ENCODE measurements at places on chromosomes 7 and 10.
A peak's percentile ranks its signal among the peaks of the same experiment; 100 is the strongest.

- H3K36me3 ChIP-seq: no peaks in the 10 kb centered on the region
- no peak overlapping the region for H3K4me3 ChIP-seq
- peaks cover 27% of the 10 kb centered on the region for H3K4me1 ChIP-seq
- no peaks in the 10 kb centered on the region for H3K27me3 ChIP-seq
Measured at GRCh38 chr7:29304756-29305155, 110.2 kb downstream of the CHN2 start.

- DNase-seq: no peak
- H3K4me3 ChIP-seq: no peak overlapping the region
- no peaks in the 10 kb centered on the region for H3K36me3 ChIP-seq
- H3K4me1 ChIP-seq: no peaks in the 10 kb centered on the region
- no peak overlapping the region for H3K27ac ChIP-seq
- peaks cover 59% of the 10 kb centered on the region for H3K27me3 ChIP-seq
Measured at GRCh38 chr10:1560535-1561192, 176.7 kb downstream of the ADARB2 start.

DNA sequence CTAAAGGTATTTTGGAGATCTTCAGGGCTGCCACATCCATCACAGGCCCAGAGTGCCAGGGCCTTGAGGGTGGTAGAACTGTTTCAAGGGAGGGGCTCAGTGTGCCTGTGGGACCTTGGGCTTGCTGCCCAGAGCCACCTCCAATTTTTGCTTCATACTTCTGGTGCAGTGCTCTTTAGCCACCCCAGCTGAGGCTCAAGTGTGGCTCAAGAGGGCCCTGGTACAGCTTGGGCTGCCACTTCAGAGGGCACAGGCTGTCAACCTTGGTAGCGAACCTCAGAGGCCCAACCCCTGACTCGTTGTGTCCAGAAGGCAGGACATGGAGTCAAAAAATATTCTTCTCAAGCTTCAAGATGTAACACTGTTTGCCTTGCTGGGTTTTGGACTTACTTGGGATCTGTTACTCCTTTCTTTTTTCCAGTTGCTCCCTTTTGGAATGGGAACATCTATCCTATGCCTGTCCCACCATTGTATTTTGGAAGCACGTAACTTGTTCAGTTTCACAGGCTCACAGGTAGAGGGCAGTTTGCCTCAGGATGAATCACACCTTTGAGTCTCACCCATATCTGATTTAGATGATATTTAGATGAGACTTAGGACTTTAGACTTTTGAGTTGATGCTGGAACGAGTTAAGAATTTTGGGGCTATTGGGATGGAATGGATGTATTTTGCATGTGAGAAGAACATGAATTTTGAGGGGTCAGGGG is 224.8 kb downstream of the RPS24 start:
- H3K27me3 ChIP-seq: no peaks in the 10 kb centered on the region
- no peak overlapping the region for H3K27ac ChIP-seq
- DNase-seq: no peak

DNA sequence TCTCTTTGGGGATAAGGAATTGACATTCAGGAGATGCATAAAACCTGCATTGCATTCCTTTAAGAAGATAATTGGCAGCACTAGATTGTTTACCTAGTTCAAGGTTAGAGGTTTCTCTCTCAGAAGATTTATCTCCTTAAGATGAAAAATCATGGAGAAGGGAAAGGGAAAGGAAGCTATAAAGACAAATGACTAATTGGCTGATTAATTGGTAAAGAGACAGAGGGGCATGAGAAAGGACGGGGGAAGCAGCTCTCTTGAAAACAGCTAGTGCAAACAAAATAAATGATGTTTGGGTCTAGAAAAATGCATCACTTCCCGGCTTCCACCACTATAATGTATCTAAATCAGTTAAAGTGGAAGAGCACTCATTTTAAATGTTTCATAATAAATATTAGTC is 941.2 kb downstream of the XPNPEP1 start:
- no peaks in the 10 kb centered on the region for H3K4me1 ChIP-seq
- H3K27me3 ChIP-seq: no peaks in the 10 kb centered on the region
- no peaks in the 10 kb centered on the region for H3K36me3 ChIP-seq
- H3K4me3 ChIP-seq: no peak overlapping the region
- no peak overlapping the region for H3K27ac ChIP-seq
- no peak for DNase-seq

DNA sequence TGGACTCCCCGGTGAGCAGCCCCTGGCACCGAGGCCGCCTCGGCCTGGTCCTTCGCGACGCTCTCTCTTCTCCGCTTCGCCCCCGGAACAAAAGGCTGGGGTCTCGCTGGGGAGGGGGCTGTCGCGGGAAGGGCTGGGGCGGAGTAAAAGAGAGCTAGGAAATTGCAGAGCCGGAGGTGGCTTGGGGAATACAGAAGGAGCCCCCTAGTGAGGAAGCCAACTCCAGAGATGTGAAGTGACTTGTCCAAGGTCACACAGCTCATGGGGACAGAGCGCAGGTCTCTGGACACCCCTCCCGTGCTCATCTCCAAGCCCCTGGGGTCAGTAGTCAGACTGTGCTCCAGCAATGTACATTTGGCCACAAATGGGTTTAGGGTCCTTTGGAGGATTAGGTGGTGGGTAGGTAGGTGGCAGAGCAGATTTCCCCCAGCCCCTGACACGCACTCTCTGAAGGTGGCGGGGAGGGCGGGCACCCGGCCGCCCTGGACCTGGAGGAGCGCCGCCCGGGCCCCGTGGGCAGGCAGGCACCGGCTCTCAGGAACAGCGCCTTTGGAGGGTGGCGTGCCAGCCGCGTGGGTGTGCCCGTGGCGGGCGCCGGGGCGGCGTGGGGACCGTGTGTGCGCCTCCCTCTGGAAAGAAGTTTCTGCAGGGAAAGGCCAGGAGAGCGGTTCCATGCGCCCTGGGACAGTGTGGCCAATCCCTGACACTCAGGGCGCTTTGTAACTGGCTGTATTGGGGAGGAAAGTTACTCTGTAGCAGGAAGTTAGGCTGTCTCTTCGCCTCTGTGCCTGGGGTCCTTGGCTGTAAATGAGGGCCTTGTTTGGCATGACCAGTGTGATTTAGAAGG is 910 bp downstream of the WIPF3 start:
- H3K4me3 ChIP-seq: peak overlapping the region; percentile 84
- peak overlapping the region; percentile 73 for H3K27ac ChIP-seq
- peak; percentile 38 for DNase-seq
- H3K36me3 ChIP-seq: no peaks in the 10 kb centered on the region

DNA sequence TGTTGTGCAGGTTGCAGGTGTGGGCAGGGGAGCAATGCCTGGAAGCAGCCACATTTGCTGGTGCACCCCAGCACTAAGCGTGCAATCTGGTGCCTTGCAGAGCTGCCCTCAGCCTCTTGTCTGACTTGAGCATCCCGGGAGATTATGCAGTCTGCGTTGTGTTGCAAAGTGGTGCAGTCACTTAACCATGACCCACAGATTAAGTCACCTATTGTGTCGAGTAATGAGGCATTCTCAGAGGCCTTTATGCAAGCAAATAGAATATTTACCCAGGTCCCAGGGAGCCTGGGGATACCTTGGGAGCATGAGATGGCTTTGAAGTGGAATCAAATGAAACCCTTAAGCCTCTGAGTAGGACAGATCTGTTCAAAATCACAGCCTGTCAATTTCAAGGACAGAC is 529.0 kb downstream of the TYW1 start:
- no peaks in the 10 kb centered on the region for H3K4me1 ChIP-seq
- no peaks in the 10 kb centered on the region for H3K36me3 ChIP-seq
- H3K27ac ChIP-seq: no peak overlapping the region
- H3K4me3 ChIP-seq: no peak overlapping the region

All from heart right ventricle (tissue), 16 donors.